ENCODE measurements at places on chromosomes 4 and X. TPM values are rescaled to one million over a fixed set of nuclear protein-coding genes. Genes with fewer than 3 reads are reported as not detected.

Gene VEGFC
- 1.6 TPM for total RNA-seq

DNA sequence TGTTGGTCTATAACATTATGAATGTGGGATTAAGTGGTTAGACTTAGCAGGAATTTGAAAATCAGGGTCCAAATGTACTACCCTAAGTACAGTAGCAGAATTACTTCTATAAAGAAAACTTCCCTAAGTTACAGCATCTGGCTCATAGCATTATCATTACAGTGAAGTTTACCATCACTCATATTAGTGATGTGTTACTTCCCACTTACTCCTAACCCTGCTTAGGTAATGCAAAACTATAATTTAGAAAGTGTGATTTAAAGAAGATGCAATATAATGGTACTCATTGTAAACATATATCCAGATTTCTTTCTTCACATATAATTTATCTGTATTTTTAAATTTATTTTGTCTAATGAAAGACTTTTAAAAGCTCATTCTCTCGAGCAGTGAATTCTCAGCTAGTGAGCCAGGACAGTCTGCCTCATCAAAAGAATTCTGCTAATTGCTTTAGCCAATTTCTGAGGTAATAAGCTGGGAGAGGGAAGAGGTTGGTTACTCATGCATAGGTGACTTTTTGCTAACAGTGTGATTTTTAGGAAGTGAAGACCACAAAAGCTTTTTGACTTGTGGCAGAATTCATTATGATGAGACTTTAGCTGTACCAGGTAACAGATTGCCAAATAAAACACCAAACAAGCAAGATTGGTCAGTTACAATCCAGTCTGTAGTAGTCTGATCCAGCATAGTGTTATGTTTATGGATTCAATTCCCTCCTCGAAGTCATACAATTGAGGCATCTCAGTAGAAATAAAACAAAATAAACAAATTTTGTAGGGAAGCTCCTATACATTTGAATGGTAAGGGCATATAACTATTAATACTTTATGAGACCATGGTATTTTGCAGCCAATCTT, 21.0 kb downstream of the PLS3 start:
- no peak for DNase-seq

GRCh38 chr4:1061056-1061700, 49.8 kb downstream of the FGFRL1 start:
- no peak for DNase-seq

DNA sequence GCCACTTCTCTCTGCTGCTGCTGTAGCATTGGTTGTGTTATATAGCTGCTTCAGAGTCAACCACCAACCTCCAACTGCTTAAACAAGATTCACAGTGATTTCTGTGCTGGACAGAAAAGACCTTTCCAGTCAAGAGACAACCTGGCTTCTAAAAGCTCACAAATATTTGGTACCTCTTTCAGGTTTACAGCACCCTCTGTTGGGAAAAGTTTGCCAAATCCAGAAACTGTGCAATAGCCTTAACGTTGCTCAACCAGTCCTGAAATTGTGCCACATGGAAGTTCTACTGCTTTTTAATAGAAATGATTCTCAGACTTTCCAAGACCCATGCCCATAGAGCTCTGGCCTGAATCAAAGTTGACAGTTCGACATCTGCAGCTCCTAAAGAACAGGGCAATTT, 842.1 kb upstream of the HTR2C start:
- no peak for DNase-seq

- no peak for DNase-seq
Measured at GRCh38 chrX:68703369-68703768, 55.9 kb downstream of the STARD8 start.

DNA sequence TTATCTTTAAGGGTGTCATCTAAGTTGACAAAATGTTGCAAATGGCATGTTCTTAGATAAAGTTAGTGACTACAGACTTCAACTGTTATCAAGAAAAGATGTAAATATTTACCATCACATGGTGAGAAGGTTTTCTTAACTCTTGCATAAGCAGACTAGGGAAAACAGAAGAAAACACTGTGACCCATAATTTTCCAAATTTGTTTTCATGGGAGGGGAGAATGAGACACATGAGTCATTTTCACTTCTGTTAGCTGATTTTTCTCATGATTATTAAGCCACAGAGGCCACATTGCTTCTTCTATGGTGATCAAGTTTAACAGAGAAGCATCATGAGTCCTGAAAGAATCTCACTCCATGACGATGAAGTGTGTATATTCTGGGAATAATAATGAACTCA, 30.2 kb upstream of the SYTL5 start:
- DNase-seq: no peak

GRCh38 chr4:40492691-40493090, 137.0 kb downstream of the RBM47 start:
- no peak for DNase-seq

GRCh38 chr4:140123666-140124377, 30.2 kb downstream of the MAML3 start:
- no peak for DNase-seq

DNA sequence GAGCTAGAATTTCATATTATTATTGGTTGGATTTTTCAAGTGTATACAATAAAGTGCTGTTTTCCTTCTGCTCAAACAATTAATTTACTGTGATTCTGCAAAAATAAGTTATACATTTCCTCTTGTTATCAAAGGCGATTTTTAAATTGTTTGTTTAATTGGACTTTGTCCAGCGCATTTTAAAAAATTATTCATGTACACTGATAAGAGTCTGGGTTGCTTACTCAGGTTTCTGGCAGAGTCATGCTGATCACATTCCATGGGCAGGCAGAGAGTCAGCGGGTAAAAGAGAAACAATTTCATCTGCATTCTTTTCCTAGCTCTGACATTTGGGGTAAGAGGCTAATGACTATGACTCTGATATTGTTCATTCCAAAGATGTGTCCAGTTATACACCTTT, 8.9 kb downstream of the FAT4 start:
- no peak for DNase-seq

DNA sequence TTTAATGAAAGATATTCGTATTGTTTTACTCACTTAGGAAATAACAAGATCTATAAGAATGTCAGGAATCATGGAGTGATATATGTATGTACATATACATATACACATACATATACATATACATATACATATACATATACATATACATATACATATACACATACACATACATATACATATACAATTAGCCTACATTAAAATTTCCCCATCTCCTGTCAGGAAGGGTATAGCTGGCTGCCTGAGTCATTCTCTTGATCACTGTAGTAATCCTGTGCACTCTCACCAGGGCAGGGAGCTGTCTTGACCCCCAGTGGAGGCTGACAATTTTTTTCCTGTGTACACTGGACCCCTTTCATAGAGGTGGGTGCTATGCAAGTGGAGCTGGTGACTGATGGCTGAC, 23.3 kb upstream of the MAGEA11 start:
- no peak for DNase-seq

DNA sequence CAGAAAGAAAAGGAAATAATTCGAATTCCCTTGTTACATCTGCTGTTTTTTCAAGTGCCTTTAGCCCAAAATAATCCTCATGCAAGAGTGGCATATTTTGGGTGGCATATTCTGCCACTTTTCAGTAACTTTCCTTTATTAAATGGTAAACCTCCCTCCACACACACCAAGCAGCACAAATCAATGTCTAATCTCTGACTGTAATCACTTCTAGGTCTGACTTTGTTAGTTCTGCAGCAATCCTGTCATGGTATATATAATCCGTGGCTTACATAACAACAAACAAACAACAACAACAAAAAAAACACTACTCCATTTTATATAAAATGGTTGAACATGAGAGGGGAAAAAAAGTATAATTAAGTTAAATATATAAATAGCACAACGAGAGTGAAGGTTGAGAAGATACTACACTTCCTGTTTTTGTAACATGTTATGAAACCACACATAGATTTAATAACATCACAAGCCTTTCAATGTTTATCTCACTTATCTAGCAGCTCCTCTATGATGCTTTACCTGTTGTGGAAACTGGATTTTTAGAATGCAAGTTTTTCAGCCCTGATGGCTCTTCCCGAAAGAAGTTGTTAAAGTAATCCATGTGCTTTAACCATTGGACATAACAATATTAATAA, 715.4 kb downstream of the GRXCR1 start:
- DNase-seq: no peak

DNA sequence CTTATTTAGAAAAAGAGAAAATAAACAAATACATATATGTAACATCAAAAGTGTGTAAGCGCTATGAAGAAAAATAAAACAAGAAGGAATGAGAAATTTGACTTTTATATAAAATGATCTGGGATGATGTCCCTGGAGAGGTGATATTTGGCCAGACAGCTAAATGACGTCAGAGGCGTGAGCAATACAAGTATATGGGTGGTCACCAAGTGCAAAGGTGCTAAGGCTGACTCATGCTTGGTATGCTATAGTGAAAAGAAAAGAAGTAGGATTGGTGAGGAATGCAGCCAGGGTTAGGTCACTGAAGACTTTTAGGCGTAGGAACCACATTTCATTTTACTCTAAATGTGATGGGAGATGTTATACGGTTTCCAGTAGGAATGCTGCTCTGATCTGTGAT, 1049.1 kb upstream of the TENM3 start:
- DNase-seq: no peak

GRCh38 chrX:1424147-1424851, 28.4 kb downstream of the ASMTL start:
- DNase-seq: no peak

GRCh38 chrX:47218920-47219815, 687 bp downstream of the CDK16 start:
- DNase-seq: no peak

DNA sequence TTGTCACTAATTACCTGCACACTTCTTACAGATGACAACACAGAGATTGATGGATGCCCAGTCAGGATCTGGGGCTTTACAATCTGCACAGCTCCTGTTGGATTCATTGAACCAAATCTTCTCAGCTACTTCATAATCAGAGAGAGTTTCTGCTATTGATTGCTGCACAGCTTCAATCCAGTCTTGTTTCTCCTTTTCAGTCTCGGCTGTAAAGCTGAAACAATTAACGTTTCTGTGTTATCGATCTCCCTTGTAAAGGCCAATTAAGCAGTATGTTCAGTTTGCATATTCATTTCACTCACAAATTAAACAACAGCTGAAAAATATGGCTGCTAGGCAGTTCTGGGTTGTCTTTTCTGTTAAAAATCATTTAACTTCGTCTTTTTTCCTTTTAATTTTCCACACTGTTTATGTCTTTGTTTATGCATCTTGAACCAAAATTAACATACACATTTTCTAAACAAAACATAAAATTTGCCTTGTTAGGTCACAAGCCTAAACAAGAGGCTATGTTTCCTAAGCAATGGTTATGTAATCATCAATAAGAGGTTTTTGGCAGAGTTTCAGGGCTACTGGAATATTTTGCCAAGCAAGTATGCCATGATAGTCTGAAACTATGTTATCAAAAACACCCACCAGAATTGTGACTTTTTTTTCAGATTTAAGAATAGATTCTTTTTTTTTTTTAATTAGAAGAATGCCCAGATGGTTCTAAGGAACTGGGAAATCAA, 79.2 kb downstream of the ARAP2 start:
- no peak for DNase-seq
